ENCODE measurements at places on chromosomes 7 and 10.

DNA sequence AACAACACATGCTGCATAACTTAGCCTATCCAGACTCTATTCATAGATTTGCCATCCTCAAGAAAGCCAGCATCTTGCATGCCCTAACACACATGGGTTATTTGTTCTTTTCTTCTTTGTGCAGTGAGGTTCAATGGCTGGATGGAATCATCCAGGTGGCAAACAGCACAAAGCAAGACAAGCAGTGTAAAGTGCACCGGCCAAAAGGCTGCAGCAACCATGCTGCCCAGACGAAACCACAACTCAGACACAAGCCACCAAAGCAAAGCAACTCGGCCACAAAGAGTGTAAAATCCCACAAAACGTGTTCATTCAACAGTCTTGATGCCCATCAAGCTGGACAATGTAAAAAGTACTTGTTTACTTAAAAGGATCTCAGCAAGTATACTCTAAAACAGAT is 76.9 kb downstream of the PIP4K2A start:
- no peak for DNase-seq

- DNase-seq = no peak
Observed at GRCh38 chr10:132978542-132978941, 36.2 kb upstream of the CFAP46 start.

DNA sequence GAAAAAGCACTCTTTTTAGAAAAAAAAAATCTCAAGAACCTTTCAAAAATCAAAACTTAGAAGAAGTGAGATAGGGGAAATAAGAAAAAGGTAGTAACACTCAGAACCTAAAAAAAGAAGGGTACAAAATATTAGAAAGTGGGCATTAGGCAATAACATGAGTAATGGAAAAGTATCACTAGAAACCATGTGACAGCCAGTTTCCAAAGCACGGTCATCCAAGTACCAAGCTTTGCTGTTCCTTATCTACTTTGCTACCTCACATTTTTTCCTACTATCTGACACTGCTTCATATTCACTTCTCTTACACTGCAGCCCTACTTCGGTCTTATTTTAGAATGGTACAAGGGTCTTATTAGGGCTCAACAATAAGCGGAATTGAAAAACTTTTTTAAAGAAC is 30.3 kb downstream of the IMMP2L start:
- no peak for DNase-seq

GRCh38 chr7:102044984-102045673 is 227.7 kb downstream of the CUX1 start:
- no peak for DNase-seq

DNA sequence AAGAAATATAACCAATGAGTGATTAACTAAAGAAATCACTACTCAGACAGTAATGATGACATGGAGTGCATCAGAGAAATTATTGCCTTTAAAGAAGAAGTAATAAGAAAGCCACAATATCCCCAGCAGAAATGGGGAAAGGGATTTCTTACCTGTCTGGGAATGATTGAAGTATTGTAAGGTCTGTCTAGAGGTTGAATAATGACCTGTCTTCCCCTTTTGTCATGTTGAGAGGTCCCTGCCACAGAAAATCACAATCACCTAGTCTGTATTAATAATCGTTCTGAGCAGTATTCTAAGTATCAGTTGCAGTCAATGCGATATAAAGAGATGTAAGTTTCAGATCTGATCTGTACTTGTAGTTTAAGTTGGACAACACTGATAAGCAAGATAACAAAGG is 349.1 kb upstream of the TPK1 start:
- DNase-seq = no peak
